ENCODE measurements at places on chromosomes 3 and 15.

DNA sequence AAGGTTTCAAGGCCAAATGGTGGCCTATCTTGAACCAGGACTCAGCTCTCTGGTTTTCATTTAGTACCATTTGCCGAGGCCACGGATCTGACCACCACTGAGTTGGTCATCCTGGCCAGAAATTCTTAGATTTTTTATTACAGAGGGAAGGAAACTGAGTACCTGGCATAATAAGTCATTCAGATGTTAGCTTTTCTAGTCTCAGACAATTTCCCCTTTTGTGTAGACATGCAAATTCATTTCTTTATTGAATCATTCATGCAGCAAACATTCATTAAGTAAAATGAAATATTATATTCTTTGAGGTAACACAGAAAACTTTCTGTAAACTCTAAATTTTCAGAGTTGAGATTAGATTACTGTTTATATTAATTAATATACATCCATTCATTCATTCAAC, 223.7 kb downstream of the PDCD6IP start:
- DNase-seq = no peak

GRCh38 chr3:125116311-125117080, 60.7 kb upstream of the HEG1 start:
- DNase-seq = no peak

DNA sequence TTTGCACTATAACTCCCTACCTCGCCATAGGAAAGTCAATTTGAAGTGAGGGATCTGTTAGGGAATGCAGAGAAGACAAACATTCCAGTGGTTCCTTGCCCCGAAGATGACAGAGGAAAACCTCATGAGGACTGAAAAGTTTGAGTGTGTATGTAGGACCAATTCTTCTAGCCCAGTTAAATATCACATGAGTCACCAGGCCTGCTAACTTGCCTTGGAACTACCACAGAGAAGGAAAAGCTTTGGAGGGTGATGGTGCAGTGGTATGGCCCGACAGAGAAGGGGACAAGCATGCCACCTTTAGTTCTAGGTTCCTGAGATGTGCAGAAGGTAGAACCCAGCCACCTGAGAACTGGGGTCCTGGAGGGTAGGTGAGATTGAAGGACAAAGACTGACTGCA, 2.6 kb upstream of the UPK1B start:
- no peak for DNase-seq

DNA sequence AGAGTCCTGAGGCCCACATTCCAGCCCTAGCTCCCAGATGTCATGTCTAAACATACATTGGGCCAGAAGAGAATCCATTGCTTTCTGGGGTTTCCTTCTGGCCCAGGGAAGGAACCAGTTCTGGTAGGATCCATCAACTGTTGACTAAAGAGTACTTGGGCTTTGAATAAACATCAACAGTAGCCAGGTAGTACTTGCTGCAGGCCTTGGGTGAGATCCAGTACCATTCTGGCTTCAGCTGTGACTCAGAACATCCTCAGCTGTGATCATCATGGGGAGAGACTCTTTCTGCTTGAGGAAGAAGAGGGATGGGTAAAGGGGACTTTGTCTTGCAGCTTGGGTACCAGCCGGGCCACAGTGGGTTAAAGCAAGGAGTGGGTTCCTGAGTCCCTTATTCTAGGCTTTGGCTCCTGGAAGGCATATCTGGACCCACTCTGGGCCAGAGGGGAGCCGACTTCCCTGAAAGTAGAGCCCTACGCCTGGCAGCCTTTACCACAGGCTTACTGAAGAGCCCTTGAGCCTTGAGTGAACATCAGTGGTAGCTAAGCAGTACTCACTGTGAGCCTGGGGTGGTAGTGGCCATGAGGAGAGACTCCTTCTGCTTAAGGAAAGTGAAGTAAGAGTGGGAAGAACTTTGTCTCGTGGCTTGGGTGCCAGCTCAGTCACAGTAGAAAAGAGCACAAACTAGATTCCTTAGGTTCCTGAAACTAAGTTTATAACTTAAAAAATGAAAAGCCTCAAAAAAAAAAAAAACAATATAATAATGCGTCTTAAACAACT, 128.3 kb downstream of the GOLIM4 start:
- DNase-seq = no peak

GRCh38 chr3:44015170-44015569, 226.5 kb upstream of the TOPAZ1 start:
- no peak for DNase-seq

GRCh38 chr3:82259994-82260393, 498.5 kb upstream of the GBE1 start:
- DNase-seq = no peak

DNA sequence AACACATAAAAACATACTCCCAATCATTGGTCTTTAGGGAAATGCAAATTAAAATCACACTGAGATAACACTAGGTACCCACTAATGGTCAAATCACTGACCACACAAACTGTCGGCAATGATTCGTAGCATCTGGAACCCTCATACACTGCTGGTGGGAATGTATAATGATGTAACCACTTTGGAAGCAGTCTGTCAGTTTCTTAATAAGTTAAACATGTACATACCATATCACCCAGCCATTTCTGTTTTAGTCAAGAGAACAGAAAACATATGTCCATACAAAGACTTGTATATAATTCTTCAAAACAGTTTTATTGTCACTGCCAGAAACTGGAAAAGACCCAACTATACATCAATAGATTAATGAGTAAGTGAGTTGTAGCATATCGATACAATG, 63.3 kb upstream of the LRRC3B start:
- no peak for DNase-seq

Measured in NCI-H1694 treated with DMSO at 0.1 percent for 48 hours (cell line).